ENCODE measurements at places on chromosomes 13 and 19.

- no peak for DNase-seq
These were observed 110.0 kb upstream of the DACH1 start for GRCh38 chr13:71977028-71977427.

- DNase-seq, result peak; percentile 97
These were observed at the start of gene JUND for GRCh38 chr19:18281082-18282020. JUND (minus strand) TSS chr19:18281622; CDS start chr19:18281484, 138 bp downstream.

GRCh38 chr13:23087880-23088279, 92.9 kb upstream of the SGCG start:
- peak; percentile 17 for DNase-seq

DNA sequence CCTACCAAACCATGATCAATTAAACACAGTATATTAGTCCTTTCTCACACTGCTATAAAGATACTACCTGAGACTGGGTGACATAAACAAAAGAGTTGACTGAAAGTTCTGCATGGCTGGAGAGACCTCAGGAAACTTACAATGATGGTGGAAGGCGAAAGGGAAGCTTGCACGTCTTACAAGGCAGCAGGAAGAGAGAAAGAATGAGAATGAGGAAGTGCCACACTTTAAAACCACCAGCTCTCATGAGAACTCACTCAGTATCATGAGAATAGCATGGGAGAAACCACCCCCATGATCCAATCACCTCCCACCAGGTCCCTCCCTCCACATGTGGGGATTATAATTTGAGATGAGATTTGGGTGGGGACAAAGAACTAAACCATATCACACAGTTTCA, 324.9 kb upstream of the ZNF507 start:
- no peak for DNase-seq

Measured in fibroblast of upper back skin (primary cell).